Activated naive CD8-positive, alpha-beta T cell treated with anti-CD3 and anti-CD28 coated beads, Interleukin-2, amount 10 ng/mL, durations not matched to agents 7 days and 5 days (primary cell): ENCODE measurements at places on chromosomes 6 and 20. TPM values are rescaled to one million over a fixed set of nuclear protein-coding genes. Genes with fewer than 3 reads are reported as not detected.

Gene WFDC12
- total RNA-seq: not detected

Gene LY6G5C
- 3.5 TPM for total RNA-seq

Gene AIF1
- 117 TPM for total RNA-seq

Gene DEFB132
- total RNA-seq: not detected

Gene CALHM5
- total RNA-seq: not detected

Gene RAE1
- total RNA-seq: 31.8 TPM

Gene CDK5RAP1
- 40.0 TPM for total RNA-seq

Gene ACOT8
- 38.6 TPM for total RNA-seq

Gene RGL2
- total RNA-seq: 65.5 TPM

Gene PRR18
- not detected for total RNA-seq

Gene CLPSL1
- total RNA-seq: not detected

Gene RHAG
- total RNA-seq: not detected

Gene RANBP9
- 55.3 TPM for total RNA-seq

Gene RPP40
- 3.4 TPM for total RNA-seq

GRCh38 chr20:64144144-64144912 is 19.9 kb upstream of the MYT1 start:
- no peak for DNase-seq

DNA sequence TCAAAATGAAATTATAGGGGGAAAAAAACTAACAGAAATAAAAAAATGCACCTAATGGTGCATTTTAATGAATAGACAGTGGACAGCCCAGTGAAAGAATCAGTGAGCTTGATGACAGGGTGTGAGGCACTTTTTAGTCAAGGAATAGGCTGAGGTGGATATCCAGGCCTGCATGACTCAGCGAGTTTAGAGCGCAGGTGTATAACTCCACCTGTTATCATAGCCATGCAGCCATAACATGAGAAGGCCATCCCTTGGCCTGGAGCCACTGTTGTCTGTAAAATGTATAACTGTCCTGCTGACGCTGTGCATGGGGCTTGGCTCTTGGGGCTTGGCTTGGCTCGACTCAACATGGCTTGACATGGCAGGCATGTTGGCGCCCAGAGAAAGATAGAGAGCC is 331.5 kb upstream of the NOX3 start:
- no peak for DNase-seq

- DNase-seq: no peak
These were observed 23.6 kb upstream of the TGM6 start for GRCh38 chr20:2357114-2357513.

GRCh38 chr6:42788671-42789070 is 6.8 kb downstream of the BICRAL start:
- DNase-seq: no peak

GRCh38 chr6:157239671-157240058 is 83.7 kb downstream of the TMEM242 start:
- DNase-seq: no peak

DNA sequence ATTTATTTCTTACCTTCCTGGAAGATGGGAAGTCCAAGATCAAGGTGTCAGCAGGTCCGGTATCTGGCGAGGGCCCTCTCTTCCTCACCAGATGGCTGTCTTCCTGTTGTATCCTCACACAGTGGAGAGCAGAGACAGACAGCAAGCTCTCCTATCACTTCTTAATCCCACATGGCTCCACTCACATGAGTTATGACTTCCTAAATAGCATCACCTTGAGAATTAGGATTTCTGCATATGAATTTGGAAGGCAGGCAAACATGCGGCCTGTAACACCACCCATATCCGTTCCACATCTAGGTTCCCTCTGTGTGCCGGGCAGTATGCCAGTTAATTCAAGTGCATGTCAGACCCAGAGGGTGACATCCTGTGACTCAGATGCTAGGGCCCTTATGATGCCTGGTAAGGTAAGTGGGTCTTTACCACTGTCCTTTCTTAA is 2.1 kb downstream of the RAET1E start:
- DNase-seq: no peak

- DNase-seq: no peak
These were observed 651.6 kb upstream of the MARCKS start for GRCh38 chr6:113205553-113205952.

DNA sequence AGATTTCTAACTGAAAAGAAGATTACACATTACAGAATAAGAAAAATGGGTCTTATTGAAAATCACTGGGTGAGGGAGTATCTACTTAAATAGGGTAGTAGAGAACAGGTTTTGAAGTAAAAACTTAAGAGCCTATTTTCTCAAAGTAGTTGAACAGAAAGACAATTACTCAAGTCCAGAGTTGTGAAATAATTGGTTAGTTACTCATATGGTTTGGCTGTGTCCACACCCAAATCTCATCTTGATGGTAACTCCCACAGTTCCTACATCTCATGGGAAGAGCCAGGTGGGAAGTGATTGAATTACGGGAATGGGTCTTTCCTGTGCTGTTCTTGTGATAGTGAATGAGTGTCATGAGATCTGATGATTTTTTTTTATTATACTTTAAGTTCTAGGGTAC is 1035.3 kb upstream of the GJE1 start:
- DNase-seq: no peak

- DNase-seq: no peak
These were observed 85.4 kb upstream of the HCRTR2 start for GRCh38 chr6:55088902-55089301.

DNA sequence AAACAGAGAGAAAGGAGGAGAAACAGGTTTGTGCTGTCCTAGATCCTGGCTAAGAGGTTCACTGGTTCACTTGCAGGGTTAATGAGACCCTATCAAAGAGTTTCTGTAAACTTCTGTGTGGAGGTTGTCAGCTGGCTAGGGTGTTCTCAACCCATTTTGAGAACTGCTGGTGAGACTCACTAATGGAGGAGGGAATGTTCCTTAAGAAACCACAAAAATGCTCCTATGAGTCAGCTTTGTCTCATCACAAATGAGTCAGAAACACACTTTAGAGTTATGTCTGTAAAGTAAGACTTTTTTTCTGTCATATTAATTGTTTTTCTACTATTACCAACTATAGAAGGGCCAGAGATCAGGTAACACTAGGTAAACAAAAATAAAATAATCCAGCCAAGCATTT is 884.4 kb downstream of the PHF3 start:
- no peak for DNase-seq

GRCh38 chr20:5077761-5078387 is 41.9 kb downstream of the PCNA start:
- no peak for DNase-seq

- DNase-seq: no peak
These were observed 436 bp downstream of the CAGE1 start for GRCh38 chr6:7389162-7389450.

DNA sequence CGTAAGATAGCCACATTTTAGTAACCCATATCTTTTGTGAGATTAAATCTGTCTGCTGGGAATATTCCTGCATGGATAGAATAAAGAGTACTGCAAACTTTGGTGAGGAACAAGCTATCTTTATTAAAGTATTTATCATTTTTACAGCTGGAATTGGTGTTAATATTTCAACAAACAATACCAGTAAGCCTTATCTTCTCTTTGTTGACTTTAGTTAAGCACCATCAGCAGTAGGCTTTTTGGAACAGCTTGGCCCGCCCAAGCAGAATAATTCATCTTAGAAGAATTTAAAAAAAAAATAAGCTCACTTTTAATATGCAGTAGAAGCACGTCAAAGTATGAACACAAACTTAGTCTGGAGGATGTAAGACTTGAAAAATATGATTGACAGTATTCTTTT is 917.8 kb upstream of the ADGRB3 start:
- no peak for DNase-seq

GRCh38 chr20:44866703-44867335 is 18.7 kb upstream of the YWHAB start:
- no peak for DNase-seq

DNA sequence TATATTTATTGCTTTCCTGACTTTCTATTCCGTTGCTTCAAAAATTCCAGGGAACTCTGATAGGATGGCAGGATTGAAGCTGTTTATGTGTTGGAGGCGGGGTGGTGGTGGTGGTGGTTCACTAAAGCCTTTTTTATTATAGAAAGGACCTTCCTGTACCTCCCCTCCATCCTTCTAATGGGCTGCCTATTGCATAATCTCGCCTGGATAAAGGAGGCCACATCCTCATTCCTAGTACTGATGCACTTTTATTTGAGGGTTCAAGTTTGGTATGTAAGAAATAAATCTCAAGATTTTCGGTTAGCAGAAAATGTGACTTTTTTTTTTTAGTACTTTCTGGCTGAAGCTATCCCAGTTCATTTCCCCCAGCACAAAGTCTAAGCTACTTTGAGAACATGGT is 18.7 kb upstream of the CTAGE9 start:
- no peak for DNase-seq

GRCh38 chr6:144174006-144174405 is 23.7 kb downstream of the STX11 start:
- DNase-seq: no peak

- DNase-seq: no peak
These were observed 181.5 kb upstream of the TCF21 start for GRCh38 chr6:133707456-133707855.

DNA sequence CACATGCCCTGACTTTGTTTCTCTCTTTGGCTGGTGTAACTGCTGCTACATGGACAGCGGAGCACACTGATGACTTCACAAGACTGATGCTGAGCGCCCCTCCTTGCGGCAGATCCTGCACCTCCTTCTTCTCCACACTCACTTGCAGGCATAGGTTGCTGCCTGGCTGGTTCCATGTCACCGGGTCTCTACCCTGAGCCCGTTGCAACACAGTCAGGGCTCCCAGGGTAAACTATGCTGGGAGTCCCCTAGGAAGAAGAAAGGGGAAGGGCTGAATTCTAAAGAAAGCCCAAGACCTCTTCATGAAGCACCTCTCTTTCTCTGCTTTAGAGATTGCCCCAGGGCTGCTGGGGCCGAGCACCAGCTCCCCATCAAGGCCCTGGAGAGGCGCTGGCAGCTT is 83.3 kb upstream of the DUSP22 start:
- no peak for DNase-seq

- DNase-seq: no peak
These were observed 153.6 kb upstream of the CST7 start for GRCh38 chr20:24795436-24795835.

- no peak for DNase-seq
These were observed 15.4 kb downstream of the SRSF3 start for GRCh38 chr6:36609582-36609981.

DNA sequence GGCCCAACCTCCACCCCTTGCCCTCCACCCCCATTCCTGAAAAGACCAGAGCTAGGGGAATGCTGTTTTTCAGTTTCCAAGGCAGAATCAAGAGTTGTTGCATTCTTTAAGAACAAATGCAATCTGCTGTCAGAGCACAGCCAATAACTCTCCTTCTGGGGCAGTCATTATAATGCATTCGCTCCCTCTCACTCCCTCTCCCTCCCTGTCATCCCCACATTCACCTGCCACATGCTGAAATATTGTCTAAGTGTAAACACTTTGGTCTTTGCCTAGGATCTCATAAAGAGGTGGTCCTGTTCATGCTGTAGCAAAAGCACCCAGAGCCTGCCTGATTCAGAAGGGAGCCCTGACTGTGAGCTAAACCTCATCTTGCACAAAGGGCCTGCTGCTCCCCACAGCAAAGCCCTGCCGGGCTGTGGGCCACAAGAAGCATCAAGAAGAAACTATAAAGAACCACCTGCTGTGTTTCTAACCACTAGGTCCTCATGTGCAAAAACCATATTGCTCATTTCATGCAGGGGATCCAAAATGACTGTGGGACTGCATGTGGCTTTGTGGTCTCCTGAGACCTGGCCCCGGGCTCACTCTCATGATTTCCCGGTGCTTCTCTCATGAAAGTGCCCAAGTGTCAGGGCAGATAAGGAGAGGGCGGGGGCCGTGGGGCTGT is 85.6 kb downstream of the GPR6 start:
- no peak for DNase-seq

- DNase-seq: no peak
These were observed 106.2 kb downstream of the DTD1 start for GRCh38 chr20:18694071-18694470.

DNA sequence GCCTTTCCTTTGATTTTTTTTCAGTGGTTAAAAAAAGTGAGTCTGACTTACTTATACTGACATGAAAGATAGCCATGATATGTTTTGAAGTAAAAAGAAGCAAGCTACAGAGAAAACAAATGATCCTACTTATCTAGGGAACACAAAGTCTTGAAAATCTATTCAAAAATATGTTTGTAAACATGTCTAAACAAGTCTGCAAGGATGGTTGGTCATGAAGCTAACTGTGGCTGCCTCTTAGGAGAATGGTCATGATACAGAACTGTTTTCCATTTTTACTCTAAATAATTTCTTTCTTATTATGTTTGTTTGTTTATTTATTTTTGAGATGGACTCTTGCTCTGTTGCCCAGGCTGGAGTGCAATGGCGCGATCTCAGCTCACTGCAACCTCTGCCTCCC is 21.5 kb downstream of the FERMT1 start:
- DNase-seq: no peak

- DNase-seq: no peak
These were observed 8.1 kb downstream of the CCR6 start for GRCh38 chr6:167130712-167131684.

DNA sequence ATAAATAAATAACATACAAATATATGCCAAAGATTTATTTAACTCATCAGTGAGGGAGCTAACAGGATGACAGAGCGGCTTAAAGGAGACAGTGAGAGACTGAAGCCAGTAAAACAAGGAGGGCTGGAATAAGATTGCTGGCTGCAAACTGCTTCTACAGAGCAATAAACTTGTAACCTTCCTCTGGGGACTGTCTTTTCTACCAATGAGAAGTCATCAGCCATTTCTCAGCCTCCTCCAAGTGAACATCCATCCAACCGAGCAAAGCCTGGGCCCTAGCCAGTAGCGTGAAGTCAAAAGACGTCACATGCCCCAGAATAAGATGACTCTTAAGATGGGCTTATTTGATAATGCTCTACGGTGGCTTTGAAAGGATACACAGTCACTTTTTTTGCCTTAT is 42.5 kb downstream of the CPXM1 start:
- no peak for DNase-seq

GRCh38 chr6:3607599-3607998 is 143.9 kb downstream of the PXDC1 start:
- DNase-seq: no peak

DNA sequence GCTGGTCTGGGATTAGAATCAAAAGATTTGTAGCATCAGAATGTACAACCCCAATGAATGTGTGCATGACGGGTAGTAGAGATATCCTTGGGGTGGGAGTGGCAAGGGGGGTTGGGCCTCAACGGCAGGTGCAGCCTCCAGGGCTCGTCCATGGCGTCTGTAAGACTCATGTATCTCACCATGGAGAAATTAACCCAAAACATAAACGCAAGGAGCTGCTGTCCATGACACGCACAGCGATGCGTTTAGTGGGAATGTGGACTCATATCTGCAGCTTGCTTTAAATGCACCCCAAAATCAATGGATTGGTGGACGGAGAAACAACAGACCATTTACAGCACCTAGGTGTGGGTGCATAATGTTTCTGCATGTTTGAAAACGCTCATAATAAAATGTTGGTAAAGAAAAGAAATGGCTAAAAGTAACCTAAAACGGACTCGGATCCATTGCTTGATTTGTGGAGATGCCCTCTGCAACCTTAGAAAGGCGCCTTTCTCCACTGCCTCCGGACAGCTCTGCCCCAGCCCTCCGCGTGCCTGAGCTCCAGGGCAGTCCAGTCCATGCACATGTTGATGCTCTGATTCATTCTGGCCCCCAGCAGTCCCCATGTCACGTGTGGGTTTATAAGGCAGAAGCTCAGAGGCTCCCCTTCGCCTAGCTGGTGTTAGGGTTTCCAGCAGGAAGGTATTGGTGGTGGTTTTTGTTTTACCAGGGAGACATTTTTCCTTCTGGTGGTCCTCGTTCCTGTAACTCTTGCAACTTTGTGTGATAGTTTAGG is 24.5 kb downstream of the PYGB start:
- peak; percentile 12 for DNase-seq
